LHCN-M2 (cell line): ENCODE measurements at places on chromosomes 6 and 20. TPM values are rescaled to one million over a fixed set of nuclear protein-coding genes. Genes with fewer than 3 reads are reported as not detected.

GRCh38 chr6:4446982-4447381 lies 311.6 kb upstream of the ECI2 start:
- DNase-seq, result peak; percentile 15

GRCh38 chr6:159608961-159609651 lies 83.9 kb downstream of the SOD2 start:
- peak; percentile 13 for DNase-seq

- peak; percentile 23 for DNase-seq
Measured at GRCh38 chr6:100173211-100173610, 179.2 kb upstream of the MCHR2 start.

- no peak for DNase-seq
Measured at GRCh38 chr6:29014729-29015608, 9.9 kb upstream of the ZNF311 start.

- no peak for DNase-seq
Measured at GRCh38 chr6:52739627-52740026, 23.6 kb downstream of the GSTA2 start.

Gene KPNA5
- total RNA-seq, result 6.8 and 8.3 TPM in 2 replicates

Gene CST5
- not detected in 2 replicates for total RNA-seq

DNA sequence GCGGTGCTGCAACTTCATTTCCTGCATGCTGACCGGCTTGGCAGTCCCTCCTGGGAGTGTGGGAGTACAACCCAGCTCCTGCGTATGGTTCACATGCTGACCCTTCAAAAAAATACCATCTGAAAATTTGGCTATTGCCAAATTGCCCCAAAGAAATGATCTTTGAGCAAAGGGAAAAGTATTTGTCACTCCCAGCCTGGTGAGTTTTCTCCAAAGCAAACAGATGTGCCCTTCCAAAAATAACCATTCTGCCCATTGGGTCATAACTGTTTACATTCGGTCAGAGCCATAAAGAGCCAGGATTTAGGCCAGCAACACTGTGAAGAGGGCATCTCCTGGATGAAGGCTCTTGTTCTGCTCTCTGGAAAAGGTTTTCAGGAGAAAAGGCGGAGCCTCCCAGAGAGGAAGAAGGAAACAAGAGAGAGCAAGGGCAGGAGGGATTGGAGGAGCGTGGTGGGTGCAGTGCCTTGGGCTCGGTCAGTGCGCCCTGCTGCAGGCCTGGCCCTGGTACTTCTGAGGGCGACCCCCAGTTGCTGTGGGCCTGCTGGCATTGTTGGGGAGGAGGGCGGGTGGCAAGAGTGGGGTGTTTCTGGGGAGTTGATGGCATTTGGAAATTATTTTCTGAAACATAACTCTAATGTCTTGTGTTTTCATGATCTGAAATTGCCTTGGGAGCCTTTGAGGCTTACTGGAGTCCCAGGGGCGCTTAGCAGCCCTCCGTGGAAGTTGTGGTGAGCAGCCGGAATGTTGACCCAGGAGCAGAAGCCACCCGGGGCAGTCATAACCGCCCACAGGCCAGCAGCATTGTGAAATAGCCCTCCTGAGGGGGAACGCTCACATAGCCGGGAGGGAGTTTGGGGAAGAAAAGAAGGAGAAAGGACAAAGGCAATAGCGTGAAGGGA lies 248.4 kb downstream of the MYLK4 start:
- no peak for DNase-seq

- DNase-seq, result peak; percentile 43
Measured at GRCh38 chr20:36481380-36482043, 59.8 kb upstream of the MYL9 start.
